GM12892 (cell line): ENCODE measurements at places on chromosomes 11 and 22.

GRCh38 chr11:33996498-33997454 is 54.8 kb upstream of the CAPRIN1 start:
- DNase-seq, result peak; percentile 45

GRCh38 chr11:85076535-85077330 is 550.4 kb downstream of the DLG2 start:
- DNase-seq, result no peak

DNA sequence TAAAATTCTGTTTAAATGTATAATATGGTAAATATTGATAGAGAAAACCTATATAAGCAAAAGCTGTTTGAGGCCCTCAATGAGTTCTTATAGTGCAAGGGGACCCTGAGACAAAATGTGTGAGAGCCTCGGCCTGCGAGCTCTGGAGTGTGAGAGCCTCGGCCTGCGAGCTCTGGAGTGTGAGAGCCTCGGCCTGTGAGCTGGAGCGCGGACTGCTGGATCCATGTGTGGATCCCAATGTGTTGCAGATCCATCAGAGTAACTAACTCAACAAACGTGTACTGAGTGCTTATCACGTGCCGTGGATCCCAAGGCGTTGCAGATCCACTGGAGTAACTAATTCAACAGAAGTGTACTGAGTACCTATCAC is 6.0 kb downstream of the RTL6 start:
- no peak for DNase-seq

- DNase-seq, result no peak
Measured at GRCh38 chr11:6695377-6695776, 12.2 kb upstream of the MRPL17 start.
